ENCODE measurements at places on chromosomes 13 and 19. TPM values are rescaled to one million over a fixed set of nuclear protein-coding genes. Genes with fewer than 3 reads are reported as not detected.
A peak's percentile ranks its signal among the peaks of the same experiment; 100 is the strongest.

GRCh38 chr19:17266589-17266974 is 661 bp upstream of the BABAM1 start:
- H3K27ac ChIP-seq = peak overlapping the region; percentile 47
- H3K36me3 ChIP-seq = peaks cover 8% of the 10 kb centered on the region
- DNase-seq = no peak
- H3K4me3 ChIP-seq = peak overlapping the region; percentile 85
- no peaks in the 10 kb centered on the region for H3K27me3 ChIP-seq

POU4F1 gene
- 0.28 TPM for total RNA-seq

- H3K4me3 ChIP-seq = no peak overlapping the region
- no peak overlapping the region for H3K27ac ChIP-seq
- no peaks in the 10 kb centered on the region for H3K27me3 ChIP-seq
- no peaks in the 10 kb centered on the region for H3K4me1 ChIP-seq
These were observed 16.9 kb upstream of the ZNF254 start for GRCh38 chr19:24069905-24070657.

DNA sequence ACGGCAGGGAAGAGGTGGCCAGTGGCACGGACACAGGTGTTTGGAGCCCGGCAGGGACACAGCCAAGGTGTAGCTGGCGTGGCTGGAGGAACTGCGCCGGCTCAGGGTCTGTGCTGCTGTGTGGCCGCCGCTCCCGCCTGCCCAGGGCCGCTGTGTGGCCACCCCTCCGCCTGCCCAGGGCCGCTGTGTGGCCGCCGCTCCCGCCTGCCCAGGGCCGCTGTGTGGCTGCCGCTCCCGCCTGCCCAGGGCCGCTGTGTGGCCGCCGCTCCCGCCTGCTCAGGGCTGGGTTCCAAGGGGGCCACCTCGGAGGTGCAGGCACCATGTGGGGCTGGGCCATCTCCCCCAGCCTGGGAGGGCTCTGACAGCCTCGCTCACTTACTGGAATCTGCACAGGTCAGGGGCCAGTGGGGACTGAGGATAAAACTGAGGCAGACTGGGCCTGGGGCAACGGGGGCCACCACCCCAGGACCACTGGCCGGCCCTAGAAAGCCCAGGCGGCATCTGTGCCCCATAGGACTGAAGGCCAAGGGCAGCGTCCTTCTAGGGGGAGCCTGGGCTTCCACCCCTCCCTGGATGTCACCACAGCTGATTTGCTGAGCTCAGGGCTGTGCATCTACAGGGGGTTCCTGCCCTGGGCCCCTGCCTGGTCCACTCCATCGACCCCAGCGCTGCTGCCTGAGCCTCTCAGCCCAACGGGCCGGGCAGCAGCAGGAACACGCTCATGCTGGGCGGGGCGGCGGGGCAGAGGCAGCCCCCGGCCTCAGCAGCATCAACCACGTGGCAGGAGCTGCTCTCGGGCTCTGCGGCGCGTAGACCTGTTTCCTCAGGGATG is 21.5 kb downstream of the C13orf46 start:
- no peak for DNase-seq
- H3K4me1 ChIP-seq = peaks cover 4% of the 10 kb centered on the region

SSC5D gene
- total RNA-seq = 0.18 TPM

TTYH1 gene
- 0.53 TPM for total RNA-seq

GRCh38 chr13:51785712-51786424 is 18.1 kb downstream of the DHRS12 start:
- H3K4me3 ChIP-seq = no peak overlapping the region
- no peaks in the 10 kb centered on the region for H3K27me3 ChIP-seq
- no peak overlapping the region for H3K27ac ChIP-seq
- H3K4me1 ChIP-seq = peaks cover 15% of the 10 kb centered on the region

PRR19 gene
- 0.45 TPM for total RNA-seq

GRCh38 chr19:54096617-54097106 is 3.9 kb downstream of the OSCAR start:
- DNase-seq = no peak
- H3K27ac ChIP-seq = peak overlapping the region; percentile 11
- H3K27me3 ChIP-seq = peaks cover 15% of the 10 kb centered on the region
- peaks cover 16% of the 10 kb centered on the region for H3K4me1 ChIP-seq
- H3K4me3 ChIP-seq = peak overlapping the region; percentile 53
- H3K36me3 ChIP-seq = peaks cover 3% of the 10 kb centered on the region

URAD gene
- not detected for total RNA-seq

Data from activated CD4-positive, alpha-beta memory T cell treated with anti-CD3 and anti-CD28 coated beads, Interleukin-2, amount 10 ng/mL, durations not matched to agents 7 days and 5 days (primary cell).